Germinal center (tissue), 1 donor: ENCODE measurements at places on chromosomes 1 and 21.
A peak's percentile ranks its signal among the peaks of the same experiment; 100 is the strongest.

DNA sequence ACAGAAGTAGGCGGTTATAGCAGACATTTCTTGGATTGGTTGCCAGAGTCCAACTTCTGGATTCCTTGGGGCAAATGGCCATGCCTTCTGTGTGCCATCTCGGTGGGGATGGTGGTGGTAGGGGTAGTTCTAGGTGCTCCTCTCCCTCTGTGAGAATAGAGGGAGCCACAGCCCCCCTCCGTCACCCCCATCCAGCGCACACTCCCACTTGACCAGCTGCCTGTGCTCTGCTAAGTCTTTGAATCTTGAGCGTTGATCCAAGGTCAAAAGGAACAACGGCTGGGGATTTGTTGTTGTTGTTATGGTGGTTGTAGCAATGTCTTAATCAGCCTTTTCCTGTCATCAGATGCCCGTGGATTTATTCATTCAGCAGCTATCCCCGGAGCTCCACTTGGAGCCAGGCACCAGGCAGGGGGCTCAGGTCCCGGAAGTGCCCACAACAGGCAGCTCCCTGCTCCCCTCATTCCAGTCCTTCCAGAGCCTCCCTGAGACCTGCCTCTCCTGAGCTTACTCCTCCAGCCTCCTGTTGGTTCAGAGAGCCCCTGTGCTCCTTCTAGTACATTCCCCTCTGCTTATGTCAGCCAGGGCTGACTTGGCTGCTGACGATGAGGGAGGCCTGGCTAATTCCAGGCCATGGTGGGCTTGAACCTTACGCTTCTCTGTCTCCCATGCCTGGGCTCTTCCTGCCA, 146.6 kb upstream of the WNT4 start:
- DNase-seq, result no peak

- DNase-seq, result no peak
Observed at GRCh38 chr1:62232871-62233278, 38.2 kb downstream of the L1TD1 start.

DNA sequence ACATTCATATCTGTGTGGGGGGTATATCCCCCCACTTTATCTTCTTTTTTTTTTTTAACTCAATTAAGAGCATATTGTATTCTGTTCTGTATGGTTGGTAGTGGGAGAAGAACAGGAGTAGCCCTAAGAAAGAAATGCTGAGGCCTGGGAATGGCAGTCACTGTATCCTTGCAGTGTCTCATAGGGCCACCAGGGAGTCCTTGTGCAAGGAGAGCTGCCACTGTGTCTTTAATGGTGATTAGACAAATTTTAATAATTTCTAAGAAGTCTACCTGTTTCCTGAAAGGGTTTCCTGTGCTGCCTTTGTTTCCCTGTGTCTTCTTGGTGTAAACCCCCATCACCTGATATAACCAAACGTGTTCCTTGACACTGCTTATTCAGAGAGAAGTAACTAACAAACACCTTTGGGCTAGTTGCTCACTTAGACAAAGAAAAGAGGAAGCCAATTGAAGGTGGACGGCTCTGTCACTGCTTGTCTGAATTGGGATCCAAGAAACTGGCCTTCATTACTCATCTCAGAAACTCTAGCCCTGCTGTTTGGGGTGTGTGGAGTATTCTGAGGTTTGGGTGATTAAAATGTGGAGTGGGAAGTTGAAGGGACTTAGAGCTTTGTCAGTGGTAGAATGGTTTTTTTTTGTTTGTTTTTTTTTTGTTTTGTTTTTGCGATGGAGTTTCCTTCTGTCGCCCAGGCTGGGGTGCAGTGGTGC, 15.2 kb downstream of the GIPC2 start:
- DNase-seq, result no peak

GRCh38 chr1:9128520-9129265, at the start of gene GPR157:
Gene GPR157 (minus strand): TSS chr1:9129102. CDS start chr1:9129027, 75 bp downstream.
- DNase-seq, result no peak

- no peak for DNase-seq
Observed at GRCh38 chr1:210815641-210816550, 318.1 kb downstream of the KCNH1 start.

GRCh38 chr1:28045777-28046176, 42.6 kb downstream of the EYA3 start:
- DNase-seq, result no peak

- DNase-seq, result no peak
Observed at GRCh38 chr1:86335916-86336315, 60.2 kb downstream of the ODF2L start.

- no peak for DNase-seq
Observed at GRCh38 chr1:161039546-161039945, 782 bp upstream of the TSTD1 start.

DNA sequence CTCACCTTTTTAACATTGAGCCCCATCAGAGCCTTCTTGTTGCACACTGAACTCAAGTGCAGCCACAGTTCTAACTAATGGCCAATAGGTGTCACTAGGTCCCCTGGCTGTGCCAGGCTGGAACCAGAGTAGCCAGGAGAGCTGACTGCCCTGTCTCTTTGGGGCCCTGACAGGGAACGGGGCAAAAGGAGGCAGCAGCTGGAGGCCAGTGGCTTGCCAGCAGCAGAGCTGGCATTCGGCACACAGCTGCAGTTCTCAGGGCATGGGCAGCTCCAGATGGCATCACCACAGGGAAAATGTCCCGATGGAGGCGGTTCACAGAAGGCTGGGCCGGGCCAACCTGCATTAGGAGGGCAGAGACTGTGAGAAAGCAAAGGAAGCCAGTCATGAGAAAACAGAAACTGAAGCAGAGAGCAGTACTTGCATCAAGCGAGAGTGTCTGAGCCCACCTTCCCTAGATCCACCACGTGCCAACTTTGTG, 188.6 kb downstream of the FCRL5 start:
- peak; percentile 64 for DNase-seq

- no peak for DNase-seq
Observed at GRCh38 chr1:226034482-226034881, 28.0 kb upstream of the H3-3A start.

GRCh38 chr1:227314014-227314848, 4.1 kb downstream of the CDC42BPA start:
- no peak for DNase-seq

DNA sequence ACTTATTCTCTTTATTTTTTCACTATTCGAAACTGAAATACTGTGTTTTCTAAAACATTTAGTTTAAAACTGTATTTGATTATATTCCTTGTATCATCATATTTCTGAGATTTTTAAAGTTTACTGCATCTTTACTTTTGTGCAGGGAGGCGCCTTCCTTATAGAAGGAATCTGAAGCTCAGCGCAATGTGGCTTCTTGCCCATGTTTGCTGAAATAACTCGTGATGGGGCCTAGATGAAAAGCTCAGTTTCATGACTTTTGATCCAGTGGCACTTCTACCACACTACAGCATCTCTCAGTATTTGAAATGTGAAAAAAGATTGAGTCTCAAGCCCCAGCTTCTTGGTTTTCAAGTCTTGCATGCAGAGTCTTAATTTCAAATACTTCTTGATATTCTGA, 28.4 kb downstream of the CACHD1 start:
- no peak for DNase-seq

DNA sequence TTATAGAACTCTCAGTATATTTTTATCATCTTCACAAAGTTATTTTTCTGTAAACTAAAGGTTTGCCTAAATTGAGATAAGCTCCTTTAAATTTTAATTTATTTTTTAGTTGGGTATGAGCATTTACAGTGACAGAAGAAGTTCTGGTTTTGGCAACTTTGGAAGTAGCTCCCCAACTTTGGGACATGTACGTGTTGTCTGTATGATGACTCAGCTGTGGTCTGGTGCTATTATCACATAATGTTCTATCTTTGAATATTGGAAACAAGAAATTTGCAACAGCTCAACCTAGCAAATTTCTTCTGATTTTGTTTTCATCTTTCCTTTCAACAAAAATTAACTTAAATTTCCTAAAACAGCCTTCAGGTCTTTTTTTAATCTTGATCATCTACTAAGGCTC, 46.6 kb upstream of the C1orf105 start:
- DNase-seq, result no peak

DNA sequence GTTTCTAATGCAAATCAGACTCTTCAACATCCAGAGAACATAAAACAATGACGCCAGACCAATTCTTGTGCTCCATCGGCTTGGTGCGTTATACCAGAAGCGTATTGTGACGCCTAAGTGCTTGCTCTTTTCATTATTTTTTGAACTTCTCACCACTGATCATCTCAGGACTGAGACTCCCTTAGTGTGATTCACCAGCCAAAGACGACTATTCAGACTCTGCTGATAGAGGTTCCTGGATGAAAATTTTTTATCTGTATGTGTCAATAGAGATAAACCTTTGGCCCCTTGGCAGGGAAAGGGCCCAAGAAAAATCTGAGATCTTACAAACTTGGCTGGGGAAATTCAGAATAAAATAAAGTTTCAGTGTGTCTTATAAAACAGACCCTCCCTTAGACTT, 856 bp upstream of the GREM2 start:
- DNase-seq, result no peak

- DNase-seq, result peak; percentile 82
Observed at GRCh38 chr1:166975361-166976129, at the start of gene ILDR2. Gene ILDR2 (minus strand): TSS chr1:166975540. CDS start chr1:166975268, 272 bp downstream.

- DNase-seq, result no peak
Observed at GRCh38 chr1:29508458-29509107, 272.3 kb downstream of the PTPRU start.

GRCh38 chr1:58804853-58805565, 21.2 kb upstream of the JUN start:
- DNase-seq, result no peak
